NCI-H1417 treated with DMSO at 0.1 percent for 48 hours (cell line): ENCODE measurements at places on chromosomes 3 and 15.

DNA sequence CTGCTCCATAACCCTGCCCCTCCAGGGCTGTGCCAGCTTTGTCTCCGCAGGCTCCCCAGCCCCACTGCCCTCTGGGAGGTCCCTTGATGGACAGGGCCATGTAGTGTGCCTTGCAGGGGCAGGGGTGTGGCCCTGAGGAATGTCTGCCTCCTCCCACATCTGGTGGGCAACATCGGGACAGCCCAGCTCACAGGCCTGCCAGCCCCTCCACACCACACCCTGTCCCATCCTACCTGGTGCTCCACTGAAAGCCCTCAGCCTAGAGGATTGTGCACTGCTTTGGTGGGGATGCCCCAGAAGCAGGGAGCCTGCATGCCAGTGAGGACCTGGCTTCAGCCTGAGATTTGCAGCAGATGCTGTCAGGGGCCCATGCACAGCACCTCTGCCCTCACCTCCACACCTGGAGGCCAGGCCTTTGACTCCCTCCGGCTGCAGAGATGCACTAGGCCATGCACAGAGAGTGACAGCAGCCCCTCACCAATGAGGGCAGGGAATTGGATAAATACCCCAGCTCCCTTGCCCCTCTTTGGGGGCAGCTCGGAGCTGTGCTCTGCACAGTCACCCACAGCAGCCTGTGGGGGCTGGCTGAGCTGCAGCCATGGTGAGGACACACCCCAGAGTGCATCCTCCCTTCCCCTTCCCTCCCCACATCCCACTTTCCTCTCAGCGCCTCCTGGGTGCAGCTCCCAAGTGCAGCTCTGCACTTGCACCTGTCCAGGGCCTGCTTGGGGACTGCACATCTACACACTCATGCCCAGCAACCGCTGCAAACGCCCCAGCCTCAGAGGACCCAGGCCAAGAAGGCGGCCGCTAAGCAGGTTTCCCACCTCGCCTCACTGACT lies 2.7 kb downstream of the C3orf22 start:
- DNase-seq = no peak

GRCh38 chr3:120471643-120472042 lies 20.9 kb upstream of the FSTL1 start:
- DNase-seq = no peak

DNA sequence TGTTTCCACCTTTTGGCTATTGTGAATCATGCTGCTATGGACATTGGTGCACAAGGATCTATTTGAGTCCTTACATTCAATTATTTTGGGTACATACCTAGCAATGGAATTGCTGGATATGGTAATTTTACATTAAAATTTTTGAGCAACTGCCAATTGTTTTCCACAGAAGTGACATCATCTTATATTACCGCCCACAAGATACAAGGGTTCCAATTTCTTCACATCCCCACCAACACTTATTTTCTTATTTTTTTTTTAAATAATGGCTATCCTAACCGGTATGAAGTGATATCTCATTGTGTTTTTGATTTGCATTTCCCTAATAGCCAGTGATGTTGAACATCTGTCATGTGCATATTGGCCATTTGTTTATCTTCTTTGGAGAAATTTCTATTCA lies 22.5 kb upstream of the NPTN start:
- no peak for DNase-seq

GRCh38 chr3:188390775-188391443 lies 237.0 kb downstream of the LPP start:
- no peak for DNase-seq

DNA sequence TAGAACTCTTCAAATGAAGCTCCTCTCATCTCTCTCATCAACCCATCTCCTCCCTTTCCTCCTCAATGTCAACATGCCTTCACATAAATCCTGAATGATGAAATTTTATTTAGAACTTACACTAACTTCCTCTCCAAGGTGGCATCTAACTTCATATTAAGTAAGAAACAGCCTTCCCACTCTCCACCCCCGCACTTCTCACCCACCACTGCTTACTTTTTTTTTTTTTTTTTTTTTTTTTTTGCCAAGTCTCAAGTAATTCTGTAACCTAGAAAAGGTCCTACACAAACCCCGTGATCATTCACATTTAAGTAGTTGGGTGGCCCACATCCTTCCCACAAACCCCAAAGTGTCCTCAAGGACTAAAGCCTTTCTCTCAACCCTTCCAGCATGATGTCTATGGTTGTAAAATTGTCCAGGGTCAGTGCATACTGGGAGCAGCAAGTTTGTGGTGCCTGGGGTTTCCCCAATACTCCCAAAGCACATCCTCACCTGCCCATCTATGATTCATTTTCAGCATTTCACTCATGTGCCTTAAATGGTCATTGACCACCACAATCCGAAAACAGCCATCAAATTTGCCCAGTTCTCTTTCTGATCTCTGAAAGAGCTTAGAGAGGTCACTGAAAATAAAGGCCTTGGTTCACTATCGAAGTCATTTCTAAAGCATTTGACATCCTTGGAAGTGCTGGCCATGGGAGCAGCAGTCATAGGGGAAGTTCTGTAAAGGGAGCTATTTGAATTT lies 47.2 kb downstream of the CD86 start:
- no peak for DNase-seq

- DNase-seq = no peak
Observed at GRCh38 chr15:52857471-52857870, 67.3 kb upstream of the ONECUT1 start.

DNA sequence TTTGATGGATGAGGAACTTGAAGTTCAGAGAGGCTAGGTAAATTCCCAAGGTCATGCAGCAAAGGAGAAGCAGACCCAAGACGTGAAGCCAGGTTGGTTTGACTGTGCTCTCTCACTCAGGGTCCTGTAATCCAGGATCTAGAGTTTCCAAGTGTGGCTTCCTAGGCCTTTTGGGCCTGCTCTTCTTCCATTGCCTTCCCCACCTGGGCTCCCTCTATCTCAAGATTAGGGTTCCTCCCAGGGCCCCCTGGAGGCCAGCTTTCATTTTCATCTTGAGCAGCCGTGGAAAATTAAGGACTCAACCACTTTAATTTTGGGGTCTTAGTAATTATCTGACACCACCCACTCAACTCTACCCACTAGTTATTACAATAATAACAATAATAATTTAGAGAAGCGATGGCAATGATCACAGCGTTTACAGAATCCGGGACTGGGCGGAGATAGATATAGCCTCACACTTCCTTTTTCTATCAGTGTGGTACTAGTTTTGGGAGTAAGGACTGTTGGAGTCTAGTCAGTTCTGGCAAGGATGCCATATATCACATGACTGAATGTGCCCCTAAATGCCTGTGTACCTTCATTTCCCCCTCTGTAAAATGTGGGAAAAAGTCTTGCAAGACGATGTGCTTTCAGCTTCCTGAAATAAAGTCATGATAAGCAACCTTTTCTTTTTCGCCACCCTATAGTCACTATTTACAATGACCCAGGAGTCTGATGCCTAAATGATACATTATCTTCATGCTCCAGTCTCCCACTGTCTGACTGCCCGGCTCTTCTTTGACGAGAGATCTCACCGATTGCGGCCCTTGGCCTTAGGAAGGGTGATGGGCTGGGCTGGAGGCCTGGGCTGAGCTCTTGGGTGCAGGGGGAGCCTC lies 30.2 kb upstream of the MAGEF1 start:
- DNase-seq = no peak

DNA sequence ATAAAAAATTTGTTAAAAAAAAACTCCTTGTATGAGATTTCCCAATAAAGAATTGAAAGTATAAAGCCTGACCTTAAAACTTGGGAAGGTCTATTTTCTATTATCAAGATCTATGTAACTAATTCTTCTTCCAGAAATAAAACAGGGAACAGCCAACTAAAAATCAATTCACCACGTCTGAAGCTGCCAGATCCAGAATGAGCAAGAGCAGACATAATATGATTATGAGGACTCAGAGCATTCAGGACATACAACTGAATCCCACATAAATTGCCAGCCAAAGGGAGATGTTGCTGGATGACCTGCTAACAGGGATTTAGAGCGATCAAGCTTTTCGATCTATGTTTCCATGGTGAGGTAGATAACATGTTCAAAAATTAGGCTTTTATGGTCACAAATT lies 1151.3 kb upstream of the CADM2 start:
- no peak for DNase-seq

- no peak for DNase-seq
Observed at GRCh38 chr3:177753451-177754155, 556.3 kb upstream of the TBL1XR1 start.

DNA sequence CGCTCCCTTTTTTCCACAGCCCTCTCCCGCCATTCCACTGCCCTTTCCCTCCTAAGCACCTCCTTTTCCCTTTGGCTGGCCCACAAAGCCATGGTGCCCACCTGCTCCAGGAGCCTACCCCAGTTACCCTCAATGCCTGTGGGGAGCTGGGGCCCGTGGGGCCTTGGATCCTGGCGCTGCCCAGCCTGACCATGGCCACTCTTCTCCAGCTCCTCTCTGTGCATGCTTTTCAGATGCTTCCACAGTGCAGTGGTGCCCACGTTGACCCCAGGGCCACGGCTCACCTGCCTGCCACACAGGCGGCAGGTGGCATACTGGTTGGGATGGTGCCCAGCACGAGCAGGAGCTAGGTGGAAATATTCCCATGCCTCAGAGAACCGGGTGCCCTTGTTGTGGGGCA lies 1.5 kb downstream of the ZBED2 start:
- DNase-seq = no peak

DNA sequence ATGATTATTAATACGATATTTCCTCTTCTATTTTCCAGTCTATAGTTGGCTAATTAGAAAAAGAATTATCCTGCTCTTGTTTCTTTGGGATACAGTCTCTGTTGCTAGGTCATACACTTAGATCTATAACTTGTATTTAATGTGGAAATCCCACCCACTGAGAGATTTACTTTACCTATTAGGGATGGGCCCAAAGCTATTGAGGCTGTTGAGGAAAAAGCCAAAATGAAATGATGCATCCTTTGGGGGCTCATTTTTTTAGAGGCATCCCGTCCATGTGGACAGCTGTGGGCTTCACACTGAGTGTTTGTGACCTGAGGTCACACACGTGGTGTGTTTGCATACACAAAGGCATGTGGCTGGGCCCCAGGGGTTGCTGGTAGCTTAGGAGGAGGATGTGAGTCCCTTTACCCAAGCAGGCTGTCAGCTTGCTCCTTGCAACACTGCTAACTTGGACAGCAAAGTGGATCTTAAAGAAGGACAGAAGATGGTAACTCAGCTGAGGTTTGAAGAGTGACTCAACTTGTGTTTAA lies 477.4 kb downstream of the AGBL1 start:
- DNase-seq = no peak

DNA sequence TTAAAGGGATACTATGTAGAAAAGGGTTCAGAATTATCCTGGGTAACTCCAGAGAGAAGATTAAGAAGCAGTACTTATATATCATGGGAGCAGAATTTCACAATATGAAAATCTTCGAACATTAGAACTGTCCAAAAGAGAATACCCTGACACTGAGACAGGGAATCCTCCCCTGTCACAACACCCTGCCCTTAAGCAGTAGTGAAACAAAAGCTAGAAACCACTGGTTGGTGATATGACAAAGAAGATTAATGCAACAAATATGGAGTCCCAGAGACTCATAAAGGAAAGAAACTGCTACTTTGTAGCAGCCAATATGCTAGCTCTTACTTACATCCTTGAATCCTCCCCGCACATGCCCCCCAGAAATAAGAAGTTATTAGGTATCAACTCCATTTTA lies 18.5 kb downstream of the MIX23 start:
- no peak for DNase-seq

DNA sequence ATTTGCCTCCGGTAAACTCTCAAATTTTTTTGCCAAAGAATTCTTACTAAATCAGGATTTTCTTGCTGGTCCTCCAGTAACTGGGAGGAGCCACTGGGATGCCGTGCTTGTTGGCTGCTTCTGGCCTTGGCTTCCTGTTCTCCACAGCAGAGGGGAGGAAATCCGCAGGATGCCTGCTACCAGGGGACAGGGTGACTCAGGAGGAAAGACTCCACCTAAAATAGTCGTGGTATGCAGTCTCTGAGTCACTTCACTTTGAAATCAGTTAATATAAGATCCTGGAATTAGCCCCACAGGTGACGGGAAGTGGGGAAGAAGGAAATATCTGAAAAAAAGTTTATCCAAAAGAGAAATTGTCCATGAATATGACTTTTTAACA lies 6.5 kb upstream of the TM4SF18 start:
- DNase-seq = no peak

DNA sequence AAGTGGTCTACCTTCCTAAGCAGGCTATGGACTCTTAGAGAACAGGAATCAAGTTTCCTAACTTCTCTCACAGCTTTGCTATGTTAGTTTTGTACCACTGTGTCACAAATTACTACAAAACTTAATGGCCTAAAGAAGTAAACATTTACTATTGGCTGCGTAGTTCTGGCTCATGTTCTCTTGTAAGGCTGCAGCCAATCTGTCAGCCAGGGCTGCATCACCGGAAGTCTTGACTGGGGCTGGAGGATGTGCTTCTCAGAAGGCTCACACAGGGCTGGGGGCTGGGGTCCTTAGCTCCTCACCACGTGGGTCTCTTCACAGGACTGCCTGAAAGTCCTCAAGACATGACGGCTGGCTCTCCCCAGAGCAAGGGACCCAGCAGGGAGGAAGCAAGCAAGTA lies 15.5 kb downstream of the STIMATE start:
- no peak for DNase-seq

- no peak for DNase-seq
Observed at GRCh38 chr3:129031476-129032215, 28.9 kb upstream of the GP9 start.

GRCh38 chr3:32847528-32847927 lies 29.7 kb downstream of the TRIM71 start:
- no peak for DNase-seq

DNA sequence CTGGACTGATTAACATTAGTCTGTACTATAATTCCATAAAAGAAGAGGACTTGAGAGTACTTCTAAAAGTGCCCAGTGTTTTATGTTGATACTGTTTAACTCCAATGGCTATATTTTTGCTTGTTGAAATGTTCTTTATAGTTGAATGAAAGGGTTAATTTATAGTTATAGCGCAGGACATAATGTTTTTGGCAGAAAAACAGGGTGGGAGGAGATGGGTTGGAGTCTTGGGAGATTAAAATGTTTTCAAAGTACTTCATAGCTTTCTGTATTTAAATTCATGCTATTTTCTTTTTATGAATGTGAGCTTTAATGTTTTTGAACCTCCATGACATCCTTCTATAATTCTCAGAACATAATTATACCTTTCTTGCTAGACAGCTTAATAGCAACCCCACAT lies 108.2 kb downstream of the CNTN3 start:
- no peak for DNase-seq

DNA sequence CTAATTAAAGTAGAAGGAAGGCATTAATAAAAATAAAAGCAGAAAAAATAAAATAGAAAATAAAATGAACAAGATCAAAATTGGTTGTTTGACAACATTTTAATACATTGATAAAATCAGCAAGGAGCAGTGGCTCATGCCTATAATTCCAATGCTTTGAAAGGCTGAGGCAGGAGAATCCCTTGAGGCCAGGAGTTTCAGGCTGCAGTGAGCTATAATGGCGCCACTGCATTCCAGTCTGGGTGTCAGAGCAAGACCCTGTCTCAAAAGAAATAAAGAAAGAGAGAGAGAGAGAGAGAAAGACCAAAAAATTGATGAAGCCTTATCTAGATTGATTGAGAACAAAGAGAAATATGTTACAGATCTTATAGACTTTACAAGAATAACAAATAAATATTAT lies 2.1 kb downstream of the XCR1 start:
- no peak for DNase-seq

- no peak for DNase-seq
Observed at GRCh38 chr3:176954517-176954916, 242.8 kb downstream of the TBL1XR1 start.
